ENCODE measurements at places on chromosomes 1 and 21. TPM values are rescaled to one million over a fixed set of nuclear protein-coding genes. Genes with fewer than 3 reads are reported as not detected.

CYP4B1 gene
- polyA plus RNA-seq, result not detected

PPIAL4G gene
- 0.38 TPM for polyA plus RNA-seq

CHTOP gene
- polyA plus RNA-seq, result 28.4 TPM

GPR161 gene
- 2.0 TPM for polyA plus RNA-seq

HSF2BP gene
- not detected for polyA plus RNA-seq

KCNK2 gene
- polyA plus RNA-seq, result 1.1 TPM

MFAP2 gene
- not detected for polyA plus RNA-seq

COL16A1 gene
- 1.6 TPM for polyA plus RNA-seq

SYCP1 gene
- polyA plus RNA-seq, result 8.1 TPM

KCND3 gene
- 48.9 TPM for polyA plus RNA-seq

SYDE2 gene
- polyA plus RNA-seq, result 0.08 TPM

NTRK1 gene
- polyA plus RNA-seq, result not detected

LAMC1 gene
- polyA plus RNA-seq, result 11.3 TPM

C2CD2 gene
- polyA plus RNA-seq, result 2.6 TPM

TCHH gene
- not detected for polyA plus RNA-seq

WLS gene
- 32.5 TPM for polyA plus RNA-seq

SYT14 gene
- polyA plus RNA-seq, result 10.3 TPM

SPRR1A gene
- polyA plus RNA-seq, result not detected

TAS1R1 gene
- 0.35 TPM for polyA plus RNA-seq

S100A7 gene
- polyA plus RNA-seq, result not detected

CD1C gene
- not detected for polyA plus RNA-seq

EEIG2 gene
- polyA plus RNA-seq, result 14.7 TPM

HSD11B1 gene
- polyA plus RNA-seq, result not detected

IFI6 gene
- 43.0 TPM for polyA plus RNA-seq

CFHR5 gene
- polyA plus RNA-seq, result not detected

OR6K3 gene
- polyA plus RNA-seq, result not detected

HCN3 gene
- polyA plus RNA-seq, result 4.9 TPM

VTCN1 gene
- not detected for polyA plus RNA-seq

CATSPERE gene
- polyA plus RNA-seq, result not detected

PTPRF gene
- polyA plus RNA-seq, result 2.9 TPM

MR1 gene
- 0.53 TPM for polyA plus RNA-seq

EDN2 gene
- polyA plus RNA-seq, result not detected

ESRRG gene
- polyA plus RNA-seq, result 10.1 TPM

CFAP126 gene
- polyA plus RNA-seq, result 0.83 TPM

TTLL10 gene
- not detected for polyA plus RNA-seq

LMOD1 gene
- 0.34 TPM for polyA plus RNA-seq

PTCH2 gene
- polyA plus RNA-seq, result 0.76 TPM

REN gene
- not detected for polyA plus RNA-seq

FAM177B gene
- polyA plus RNA-seq, result 1.0 TPM

CRP gene
- not detected for polyA plus RNA-seq

AIRE gene
- polyA plus RNA-seq, result not detected

MFSD2A gene
- 0.73 TPM for polyA plus RNA-seq

OR2T35 gene
- polyA plus RNA-seq, result not detected

DMRTA2 gene
- not detected for polyA plus RNA-seq

FAM78B gene
- polyA plus RNA-seq, result 16.1 TPM

ETV3 gene
- 3.7 TPM for polyA plus RNA-seq

KCNE1 gene
- not detected for polyA plus RNA-seq
